ENCODE measurements at places on chromosomes 4 and X.

DNA sequence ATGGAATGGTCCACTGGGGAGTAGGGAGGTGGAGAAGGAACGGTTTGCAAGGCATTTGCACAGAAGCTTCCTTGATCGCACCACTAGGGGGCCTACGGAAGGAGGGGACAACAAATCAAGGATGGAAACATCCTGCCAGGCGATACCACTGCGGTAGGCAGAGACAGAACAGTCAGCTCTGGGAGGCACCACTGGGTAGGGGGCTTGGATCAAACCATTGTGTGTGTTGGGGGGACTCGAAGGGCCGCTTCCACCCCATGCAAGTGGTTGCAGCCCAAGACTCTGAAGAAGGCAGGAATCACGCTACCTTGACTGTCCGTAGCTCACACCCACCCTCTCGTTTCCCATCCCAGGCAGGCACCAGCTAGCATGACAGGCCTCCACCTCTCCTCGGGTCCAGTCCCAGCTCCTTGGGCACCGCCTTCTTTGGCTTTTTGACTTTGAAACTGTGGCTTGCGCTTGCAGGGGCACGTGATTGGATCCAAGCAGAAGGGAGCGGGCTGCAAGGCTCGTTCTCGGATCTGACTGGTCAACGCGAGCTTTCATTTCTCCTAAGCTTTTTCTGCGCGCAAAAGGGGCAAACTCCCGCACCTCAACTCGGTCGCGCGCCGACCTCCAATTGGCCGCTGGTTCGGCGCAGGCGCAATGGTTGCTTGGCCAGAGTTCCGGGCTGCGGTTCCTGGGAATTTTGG, 28.4 kb downstream of the GAGE1 start:
- DNase-seq = no peak

DNA sequence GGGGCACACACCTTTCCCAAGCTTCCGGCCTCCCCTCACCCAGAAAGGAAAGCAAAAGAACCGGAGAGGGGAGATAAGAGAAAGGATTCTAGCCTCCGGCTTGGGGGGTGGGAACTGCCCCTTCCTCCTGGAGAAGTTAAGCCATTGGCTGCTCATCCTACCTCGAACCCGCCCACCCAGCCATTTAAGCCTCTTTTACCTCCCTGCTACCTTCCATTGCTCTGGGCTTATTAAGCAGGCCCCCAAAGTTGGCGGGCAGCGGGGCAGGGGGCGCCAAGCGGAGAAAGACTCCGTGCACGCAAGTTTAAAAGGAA, 2.3 kb downstream of the MAML3 start:
- DNase-seq = no peak

DNA sequence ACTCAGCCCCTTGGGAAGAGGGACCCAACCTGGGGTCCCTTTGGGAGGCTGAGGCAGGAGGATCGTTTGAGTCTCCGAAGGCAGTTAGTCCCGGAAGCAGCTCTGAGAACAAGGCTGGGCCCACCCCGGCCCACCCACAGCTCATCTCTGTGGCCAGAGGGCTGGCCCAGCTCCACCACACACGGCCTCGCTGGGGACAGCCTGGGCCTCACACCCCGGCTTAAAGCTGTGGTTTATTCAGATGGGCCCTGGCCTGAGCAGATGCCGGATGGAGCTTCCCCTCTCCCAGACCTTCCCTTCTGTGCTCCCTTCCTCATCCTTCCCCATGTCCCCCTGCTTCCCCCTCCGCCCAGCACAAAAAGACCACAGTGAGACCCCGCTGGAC, 54.4 kb downstream of the FAM53A start:
- DNase-seq = no peak

DNA sequence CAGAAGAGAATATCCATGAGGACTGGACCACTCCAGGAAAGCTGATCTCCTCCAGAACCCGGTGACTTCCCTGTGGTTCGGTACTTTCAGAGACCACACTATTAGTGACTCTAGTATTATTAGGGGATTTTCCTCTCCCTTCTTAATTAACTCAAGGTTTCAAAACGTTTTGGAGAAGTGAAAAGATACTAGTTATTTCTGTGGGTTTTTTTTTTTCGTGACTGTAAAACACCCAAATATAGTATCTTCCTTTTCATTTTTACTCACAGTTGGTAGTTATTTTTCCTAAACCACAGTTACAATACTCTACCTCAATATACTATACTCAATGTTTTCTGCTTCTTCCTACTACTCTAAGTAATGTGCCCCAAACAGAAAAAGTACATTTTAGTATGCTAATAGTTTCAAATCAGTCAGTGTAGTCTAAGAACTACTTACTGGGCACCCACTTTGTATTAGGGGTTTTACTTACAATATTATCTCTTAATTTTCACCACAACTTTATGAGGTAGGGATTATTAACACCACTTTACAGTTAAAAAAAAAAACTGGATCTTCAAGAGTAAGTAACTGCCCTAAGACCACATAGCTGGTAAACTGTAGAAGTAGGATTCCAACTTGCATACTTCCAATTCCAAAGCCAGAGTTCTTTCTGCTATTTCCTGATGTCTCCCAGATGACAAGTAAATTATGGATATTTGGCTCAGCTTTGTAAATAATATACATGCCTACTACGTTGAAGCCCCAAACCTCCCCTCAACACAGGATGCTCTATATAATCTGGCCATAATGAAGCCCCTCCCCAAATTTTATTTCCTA, 45.0 kb downstream of the SLC9A7 start:
- no peak for DNase-seq

- DNase-seq = no peak
Observed at GRCh38 chr4:37985730-37986275, 25.6 kb downstream of the PTTG2 start.

- DNase-seq = no peak
Observed at GRCh38 chrX:67684136-67684535, 140.3 kb downstream of the AR start.

GRCh38 chr4:23122666-23123400, 430.1 kb downstream of the GBA3 start:
- no peak for DNase-seq

GRCh38 chr4:26344901-26345564, 24.2 kb downstream of the RBPJ start:
- DNase-seq = no peak

GRCh38 chrX:77640702-77641101, 145.3 kb downstream of the ATRX start:
- DNase-seq = no peak

DNA sequence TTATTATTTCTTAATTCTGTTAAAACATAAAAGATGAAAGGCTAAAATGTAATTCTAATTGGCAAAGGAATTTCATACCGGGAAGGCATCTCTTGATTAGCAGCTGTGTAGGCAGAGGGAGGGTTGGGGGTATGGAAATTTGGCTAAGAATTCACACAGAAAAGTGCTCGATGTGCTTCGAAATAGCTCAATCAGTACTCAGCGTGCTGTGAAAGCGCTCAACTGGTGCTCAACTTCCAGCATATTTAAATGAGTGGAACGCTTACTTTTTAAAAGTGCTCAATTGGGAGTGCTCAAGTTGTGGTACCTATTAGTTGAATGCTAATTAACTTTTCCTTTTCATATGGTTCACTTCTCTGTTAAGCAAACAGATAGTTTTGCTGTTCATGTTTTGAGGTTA, 695.9 kb upstream of the ATOH1 start:
- DNase-seq = no peak

- DNase-seq = no peak
Observed at GRCh38 chrX:13897566-13897965, 80.7 kb upstream of the GPM6B start.

- DNase-seq = no peak
Observed at GRCh38 chr4:18935659-18936345, 914.2 kb upstream of the LCORL start.

- DNase-seq = no peak
Observed at GRCh38 chr4:176627916-176628315, 164.8 kb downstream of the VEGFC start.

DNA sequence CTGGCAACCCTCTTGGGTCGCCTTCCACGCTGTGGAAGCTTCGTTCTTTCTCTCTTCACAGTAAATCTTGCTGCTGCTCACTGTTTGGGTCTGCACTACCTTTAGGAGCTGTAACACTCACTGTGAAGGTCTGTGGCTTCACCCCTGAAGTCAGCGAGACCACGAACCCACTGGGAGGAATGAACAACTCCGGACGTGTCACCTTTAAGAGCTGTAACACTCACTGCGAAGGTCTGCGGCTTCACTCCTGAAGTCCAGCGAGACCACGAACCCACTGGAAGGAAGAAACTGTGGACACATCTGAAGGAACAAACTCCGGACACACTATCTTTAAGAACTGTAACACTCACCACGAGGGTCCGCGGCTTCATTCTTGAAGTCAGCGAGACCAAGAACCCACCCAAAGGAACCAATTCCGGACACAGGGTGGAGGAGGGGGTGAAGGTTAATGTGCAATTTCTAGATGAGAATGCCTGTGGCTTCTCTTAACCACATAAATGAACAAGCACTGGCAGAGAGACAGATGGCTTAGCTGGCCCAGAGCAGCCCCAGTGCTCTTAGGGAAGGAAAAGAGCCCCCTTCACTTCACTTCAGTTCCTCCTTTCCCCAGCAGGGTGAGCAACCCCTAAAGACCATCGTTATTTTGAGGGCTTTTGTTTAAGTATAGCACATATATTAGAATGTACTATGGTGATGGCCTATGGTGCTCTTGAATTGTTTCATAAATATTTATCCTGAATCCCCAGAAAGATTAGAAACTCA, 73.0 kb downstream of the LUZP4 start:
- no peak for DNase-seq

DNA sequence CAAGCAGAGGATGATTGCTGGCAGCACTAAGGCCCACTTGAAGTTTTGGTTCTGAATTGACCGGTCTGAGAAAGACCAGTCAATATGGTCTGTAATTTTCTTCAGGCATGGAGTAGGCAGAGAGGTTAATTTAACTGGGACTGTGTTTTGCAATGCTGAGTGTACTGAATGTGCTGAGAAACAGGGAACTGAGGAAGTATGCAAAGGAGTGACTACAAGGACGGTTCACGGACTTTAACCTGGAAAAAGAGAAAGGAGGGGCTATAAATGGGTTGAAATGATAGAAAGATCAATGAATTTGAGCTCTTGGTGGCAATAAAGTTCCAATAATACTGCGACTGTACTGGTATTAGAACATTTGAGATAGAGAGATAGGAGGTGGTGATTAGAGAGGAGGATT, 84.5 kb downstream of the MAGEB17 start:
- no peak for DNase-seq

- DNase-seq = no peak
Observed at GRCh38 chrX:21412883-21413282, 38.7 kb downstream of the CNKSR2 start.

GRCh38 chrX:21728276-21728968, 29.5 kb downstream of the SMPX start:
- no peak for DNase-seq

DNA sequence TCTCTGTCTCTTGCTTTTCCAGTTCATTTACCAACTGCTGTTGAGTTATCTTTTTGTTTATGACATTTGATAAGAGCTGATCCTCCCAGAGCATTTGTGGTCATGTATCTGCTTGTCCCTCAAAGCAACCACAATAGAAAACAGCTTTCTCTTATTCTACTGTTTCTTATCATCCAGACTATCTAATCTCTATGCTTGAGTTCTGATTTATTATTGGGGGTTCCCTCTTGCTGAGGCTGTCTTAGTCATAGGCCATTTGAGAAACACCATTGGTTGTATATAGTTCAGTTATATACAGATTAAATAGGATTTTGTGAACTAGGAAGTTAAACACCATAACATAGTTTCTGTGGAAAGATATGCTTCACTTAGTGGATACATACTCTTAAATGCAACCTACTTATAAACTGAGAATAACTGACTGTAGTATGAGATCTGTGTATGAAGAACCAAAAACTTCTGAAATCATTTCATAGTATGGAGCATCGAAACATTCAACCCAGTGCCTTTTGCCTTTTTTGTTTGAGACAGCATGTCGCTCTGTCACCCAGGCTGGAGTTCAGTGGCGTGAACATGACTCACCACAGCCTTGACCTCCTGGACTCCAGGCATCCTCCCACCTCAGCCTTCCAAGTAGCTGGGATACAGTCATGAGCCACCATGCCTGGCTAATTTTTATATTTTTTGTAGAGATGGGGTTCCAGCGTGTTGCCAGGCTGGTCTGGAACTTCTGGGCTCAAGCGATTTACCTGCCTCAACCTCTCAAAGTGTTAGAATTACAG, 75.8 kb downstream of the STIM2 start:
- DNase-seq = no peak

- DNase-seq = no peak
Observed at GRCh38 chrX:17535229-17535628, 160.2 kb downstream of the NHS start.

DNA sequence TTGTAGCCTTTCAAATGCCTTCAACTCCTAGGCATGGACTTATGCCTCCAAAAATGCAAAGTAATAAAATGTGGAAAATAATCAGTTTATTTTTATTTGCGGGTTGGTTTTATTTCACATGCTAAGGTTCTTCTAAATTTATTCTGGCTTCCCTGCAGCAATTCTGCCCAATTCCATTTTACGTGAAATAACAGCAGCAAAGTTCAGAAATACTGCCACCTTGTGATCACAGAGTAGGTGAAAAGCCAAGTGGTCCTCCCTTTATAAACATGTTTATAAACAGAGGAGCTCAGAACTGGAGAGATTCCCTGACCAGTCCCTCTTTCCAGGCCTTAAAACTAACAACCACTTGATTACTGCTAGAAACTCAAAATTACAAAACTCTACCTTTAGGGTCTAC, 14.7 kb upstream of the DCHS2 start:
- no peak for DNase-seq

- DNase-seq = no peak
Observed at GRCh38 chr4:112386071-112386470, 88.9 kb downstream of the ALPK1 start.

GRCh38 chr4:119138046-119138445, 2.4 kb downstream of the MYOZ2 start:
- DNase-seq = no peak

DNA sequence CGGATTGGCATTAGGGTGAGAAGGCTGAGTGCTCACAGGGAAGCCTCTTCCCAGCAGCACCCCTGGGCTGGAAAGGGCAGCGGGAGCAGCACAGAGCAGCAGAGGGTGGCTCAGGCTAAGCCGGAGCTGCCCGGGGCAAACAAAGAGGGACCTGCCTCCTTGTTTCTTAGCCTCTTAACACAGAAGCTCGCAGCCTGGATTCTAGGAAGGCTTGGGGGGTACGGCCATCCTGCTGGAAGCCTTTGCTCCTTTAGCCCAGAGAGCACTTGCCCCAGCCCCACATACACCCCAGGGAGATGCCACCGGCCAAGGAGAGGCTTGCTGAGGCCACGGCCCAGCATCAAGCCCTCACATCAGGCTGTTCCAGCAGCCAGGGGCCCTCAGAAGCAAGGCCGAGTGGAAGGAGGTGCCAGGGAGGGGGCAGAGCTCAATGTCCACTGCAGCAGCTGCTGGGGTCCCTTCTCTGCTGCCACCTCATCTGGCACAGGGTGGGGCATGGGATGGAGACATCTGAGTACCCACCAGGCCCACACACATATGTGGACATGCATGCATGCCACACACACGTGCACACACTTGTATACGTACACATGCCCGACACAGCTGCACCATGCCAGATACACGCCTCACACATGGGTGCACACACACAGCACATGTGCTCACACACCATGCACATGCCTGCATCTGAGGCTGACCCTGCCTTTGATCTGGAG, 20.3 kb upstream of the SPON2 start:
- no peak for DNase-seq
